ENCODE measurements at places on chromosomes 11 and 22. TPM values are rescaled to one million over a fixed set of nuclear protein-coding genes. Genes with fewer than 3 reads are reported as not detected.
A peak's percentile ranks its signal among the peaks of the same experiment; 100 is the strongest.

GRCh38 chr11:100152766-100153165, 534.3 kb upstream of the ARHGAP42 start:
- H3K27ac ChIP-seq, result no peak overlapping the region
- no peaks in the 10 kb centered on the region for H3K4me1 ChIP-seq
- H3K4me3 ChIP-seq, result no peak overlapping the region
- no peaks in the 10 kb centered on the region for H3K27me3 ChIP-seq

DNA sequence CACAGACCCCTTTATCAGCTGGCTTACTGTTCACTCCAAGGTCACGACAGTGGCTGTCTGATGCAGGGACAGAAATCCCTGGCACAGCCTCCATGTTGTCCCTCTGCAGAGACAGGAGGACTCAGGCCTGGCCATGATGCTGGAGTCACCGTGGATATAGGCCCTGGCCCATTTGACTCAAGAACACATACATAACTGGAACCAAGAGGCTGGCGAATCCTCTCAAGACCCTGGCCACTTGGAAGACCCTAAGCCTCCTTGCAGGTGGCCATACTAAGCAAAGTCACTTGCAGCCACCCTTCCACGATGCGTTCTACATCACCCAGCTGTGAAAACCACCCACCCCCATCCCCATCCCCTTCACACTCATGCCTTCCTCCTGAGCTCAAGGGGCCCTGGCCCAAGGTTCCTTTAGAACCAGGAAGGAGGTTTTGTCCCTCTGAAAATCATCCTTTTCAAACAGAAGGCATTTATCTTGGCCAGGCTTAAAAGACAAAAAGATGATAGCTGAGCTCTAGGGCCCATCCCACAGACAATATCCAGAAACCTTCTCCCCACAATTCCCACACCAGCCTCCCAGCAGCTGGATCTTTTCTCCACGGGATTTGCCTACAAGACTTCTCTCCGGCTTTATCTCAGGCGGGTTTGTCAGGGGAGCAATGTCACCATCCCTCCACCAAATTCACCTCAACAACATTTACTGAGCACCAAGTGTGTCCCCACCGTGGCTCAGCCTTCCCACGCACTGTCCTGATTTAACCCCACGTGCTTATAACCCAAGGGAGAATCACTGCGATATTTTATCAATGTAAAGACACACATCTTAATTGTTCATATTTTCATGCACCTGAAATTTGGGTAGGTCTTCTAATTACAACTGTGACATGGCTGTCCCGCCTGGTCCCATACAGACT, 123.4 kb upstream of the SERPIND1 start:
- no peaks in the 10 kb centered on the region for H3K27me3 ChIP-seq
- H3K4me3 ChIP-seq, result no peak overlapping the region
- DNase-seq, result no peak
- no peaks in the 10 kb centered on the region for H3K36me3 ChIP-seq
- no peak overlapping the region for H3K27ac ChIP-seq

The IGF2 gene
- total RNA-seq, result not detected

- no peak for DNase-seq
- H3K4me3 ChIP-seq, result no peak overlapping the region
- no peak overlapping the region for H3K27ac ChIP-seq
- H3K36me3 ChIP-seq, result no peaks in the 10 kb centered on the region
Measured at GRCh38 chr11:82195283-82195682, 538.4 kb downstream of the FAM181B start.

The IMMP1L gene
- total RNA-seq, result 6.9 TPM

GRCh38 chr11:61048368-61049062, 53.8 kb upstream of the CD5 start:
- no peaks in the 10 kb centered on the region for H3K36me3 ChIP-seq
- H3K4me1 ChIP-seq, result peaks cover 33% of the 10 kb centered on the region
- peak overlapping the region; percentile 1 for H3K4me3 ChIP-seq
- no peak for DNase-seq
- no peak overlapping the region for H3K27ac ChIP-seq
- no peaks in the 10 kb centered on the region for H3K27me3 ChIP-seq

- no peak overlapping the region for H3K27ac ChIP-seq
- H3K4me1 ChIP-seq, result no peaks in the 10 kb centered on the region
- DNase-seq, result no peak
- no peaks in the 10 kb centered on the region for H3K27me3 ChIP-seq
- H3K36me3 ChIP-seq, result no peaks in the 10 kb centered on the region
Measured at GRCh38 chr22:46483353-46483752, 54.1 kb downstream of the CELSR1 start.

DNA sequence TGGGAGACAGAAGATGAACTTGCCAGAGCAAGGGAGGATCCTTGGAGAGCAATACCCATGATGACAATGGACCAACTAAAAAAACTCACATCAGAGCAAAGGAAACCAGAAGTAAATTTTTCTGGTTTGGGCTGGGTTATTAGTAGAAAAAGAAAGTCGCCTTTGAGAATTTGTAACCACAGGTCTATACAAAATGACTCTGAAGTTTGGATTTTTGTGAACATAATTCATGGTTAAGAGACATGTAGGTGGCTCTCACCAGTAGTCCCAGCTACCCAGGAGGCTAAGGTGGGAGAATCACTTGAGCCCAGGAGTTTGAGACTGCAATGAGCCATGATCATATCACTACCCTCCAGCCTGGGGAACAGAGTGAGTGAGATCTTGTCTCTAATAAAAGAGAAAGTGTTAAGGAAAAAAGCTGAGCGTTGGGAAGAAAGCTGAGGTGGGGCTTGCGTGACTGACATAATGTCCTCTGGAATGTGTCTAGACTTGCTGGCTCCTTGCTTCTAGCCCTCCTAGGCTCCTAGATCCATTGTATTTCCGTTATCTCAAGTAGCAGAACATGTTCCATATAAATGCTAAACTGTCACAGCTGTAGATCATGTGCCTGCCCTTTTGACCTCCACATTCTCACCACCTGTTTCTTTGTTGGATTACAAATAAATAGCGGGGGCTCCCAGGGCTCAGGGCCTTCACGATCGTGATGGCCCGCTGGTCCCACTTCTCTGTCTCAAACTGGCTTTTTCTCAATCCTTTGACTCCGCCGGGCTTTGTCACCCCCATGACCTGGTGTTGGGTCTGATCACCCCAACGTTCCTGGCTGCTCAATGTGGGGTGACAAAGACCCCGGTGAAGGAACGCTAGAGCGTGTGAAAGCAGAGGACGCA, 56.2 kb upstream of the SC5D start:
- H3K27me3 ChIP-seq, result peaks cover 15% of the 10 kb centered on the region
- DNase-seq, result no peak
- no peaks in the 10 kb centered on the region for H3K4me1 ChIP-seq
- H3K4me3 ChIP-seq, result no peak overlapping the region
- H3K36me3 ChIP-seq, result no peaks in the 10 kb centered on the region

DNA sequence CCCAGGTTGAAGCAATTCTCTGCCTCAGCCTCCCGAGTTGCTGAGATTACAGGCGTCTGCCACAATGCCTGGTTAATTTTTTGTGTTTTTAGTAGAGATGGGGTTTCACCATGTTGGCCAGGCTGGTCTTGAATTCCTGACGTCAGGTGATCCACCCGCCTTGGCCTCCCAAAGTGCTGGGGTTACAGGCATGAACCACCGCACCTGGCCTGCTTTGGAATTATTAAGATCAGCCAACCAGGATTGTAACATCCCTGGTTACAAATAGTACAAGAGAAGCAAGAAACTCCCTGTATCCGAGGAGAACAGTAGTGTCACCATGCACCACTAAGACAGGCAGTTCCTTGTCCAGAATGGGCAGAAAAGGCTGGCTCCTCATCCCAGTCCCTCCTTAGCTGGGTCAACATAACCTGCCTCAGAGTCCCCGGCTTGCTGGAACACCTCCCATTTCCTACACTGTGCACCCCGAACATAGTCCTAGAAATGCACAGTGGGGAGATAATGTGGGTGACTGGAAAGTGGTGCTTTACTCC, 77.2 kb upstream of the INCENP start:
- H3K27me3 ChIP-seq, result no peaks in the 10 kb centered on the region
- H3K4me3 ChIP-seq, result no peak overlapping the region
- H3K4me1 ChIP-seq, result no peaks in the 10 kb centered on the region
- DNase-seq, result no peak
- H3K27ac ChIP-seq, result no peak overlapping the region

DNA sequence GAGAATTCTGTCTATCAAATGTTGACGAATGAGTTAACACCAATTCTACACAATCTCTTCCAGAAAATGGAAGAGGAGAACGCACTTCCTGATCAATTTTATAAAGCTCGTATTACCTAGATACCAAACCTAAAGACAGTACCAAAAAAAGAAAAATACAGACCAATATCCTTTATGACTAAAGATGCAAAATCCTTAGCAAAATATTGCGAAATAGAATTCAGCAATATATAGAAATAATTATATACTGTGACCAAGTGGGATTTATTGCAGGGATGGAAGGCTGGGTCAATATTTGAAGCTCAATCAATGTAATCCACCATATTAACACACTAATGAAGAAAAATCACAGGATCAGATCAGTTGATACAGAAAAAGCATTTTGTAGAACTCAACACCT, 25.6 kb downstream of the SMARCB1 start:
- peaks cover 27% of the 10 kb centered on the region for H3K36me3 ChIP-seq
- no peak overlapping the region for H3K27ac ChIP-seq
- H3K27me3 ChIP-seq, result no peaks in the 10 kb centered on the region
- no peaks in the 10 kb centered on the region for H3K4me1 ChIP-seq
- no peak overlapping the region for H3K4me3 ChIP-seq

- peak overlapping the region; percentile 39 for H3K4me3 ChIP-seq
- H3K27ac ChIP-seq, result no peak overlapping the region
- H3K36me3 ChIP-seq, result peaks cover 4% of the 10 kb centered on the region
- H3K27me3 ChIP-seq, result no peaks in the 10 kb centered on the region
- H3K4me1 ChIP-seq, result peaks cover 56% of the 10 kb centered on the region
Measured at GRCh38 chr22:46072110-46072881, 78.0 kb upstream of the PPARA start.

The TMEM9B gene
- 22.1 TPM for total RNA-seq

DNA sequence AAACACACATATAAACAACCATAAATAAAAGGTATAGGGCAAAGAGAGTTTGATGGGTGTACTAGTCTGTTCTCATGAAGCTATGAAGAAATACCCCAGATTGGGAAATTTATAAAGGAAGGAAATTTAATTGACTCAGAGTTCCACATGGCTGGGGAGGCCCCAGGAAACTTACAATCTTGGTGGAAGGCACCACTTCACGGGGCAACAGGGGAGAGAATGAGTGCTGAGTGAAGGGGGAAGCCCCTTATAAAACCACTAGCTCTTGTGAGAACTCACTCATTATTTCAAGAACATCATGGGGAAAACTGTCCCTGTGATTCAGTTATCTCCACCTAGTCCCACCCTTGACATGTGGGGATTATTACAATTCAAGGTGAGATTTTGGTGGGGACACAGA, 385.9 kb upstream of the ANO5 start:
- H3K27me3 ChIP-seq, result no peaks in the 10 kb centered on the region
- H3K4me3 ChIP-seq, result no peak overlapping the region
- no peak for DNase-seq
- no peaks in the 10 kb centered on the region for H3K36me3 ChIP-seq

GRCh38 chr11:5348551-5349194, 2.6 kb upstream of the OR51B6 start:
- no peaks in the 10 kb centered on the region for H3K4me1 ChIP-seq
- no peak overlapping the region for H3K4me3 ChIP-seq
- no peaks in the 10 kb centered on the region for H3K36me3 ChIP-seq
- DNase-seq, result no peak
- H3K27me3 ChIP-seq, result no peaks in the 10 kb centered on the region

The GGT5 gene
- not detected for total RNA-seq

DNA sequence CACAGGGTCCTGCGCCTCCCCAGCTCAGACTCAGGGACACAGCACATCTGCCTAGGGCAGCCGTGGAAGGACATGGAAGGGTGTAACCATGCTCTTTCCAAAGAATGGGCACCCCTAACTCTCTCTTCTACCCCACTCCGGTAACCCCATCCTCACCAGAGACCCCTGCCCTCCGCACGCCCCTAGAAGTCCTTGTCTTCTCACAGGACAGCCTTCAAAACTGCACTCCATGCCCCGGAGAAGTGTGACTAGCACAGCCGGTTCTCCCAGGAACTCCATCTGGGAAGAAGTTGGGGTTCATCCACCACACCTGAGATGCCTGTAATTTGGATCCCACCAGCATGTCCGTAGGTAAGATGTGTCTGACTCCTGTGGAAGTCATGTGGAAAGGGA, 25.0 kb downstream of the P2RY2 start:
- no peak overlapping the region for H3K4me3 ChIP-seq
- H3K27me3 ChIP-seq, result no peaks in the 10 kb centered on the region
- H3K4me1 ChIP-seq, result peaks cover 9% of the 10 kb centered on the region

GRCh38 chr11:120524536-120525085, 13.1 kb downstream of the GRIK4 start:
- H3K27me3 ChIP-seq, result peaks cover 6% of the 10 kb centered on the region
- no peaks in the 10 kb centered on the region for H3K4me1 ChIP-seq
- no peak overlapping the region for H3K4me3 ChIP-seq
- no peak overlapping the region for H3K27ac ChIP-seq
- no peaks in the 10 kb centered on the region for H3K36me3 ChIP-seq

DNA sequence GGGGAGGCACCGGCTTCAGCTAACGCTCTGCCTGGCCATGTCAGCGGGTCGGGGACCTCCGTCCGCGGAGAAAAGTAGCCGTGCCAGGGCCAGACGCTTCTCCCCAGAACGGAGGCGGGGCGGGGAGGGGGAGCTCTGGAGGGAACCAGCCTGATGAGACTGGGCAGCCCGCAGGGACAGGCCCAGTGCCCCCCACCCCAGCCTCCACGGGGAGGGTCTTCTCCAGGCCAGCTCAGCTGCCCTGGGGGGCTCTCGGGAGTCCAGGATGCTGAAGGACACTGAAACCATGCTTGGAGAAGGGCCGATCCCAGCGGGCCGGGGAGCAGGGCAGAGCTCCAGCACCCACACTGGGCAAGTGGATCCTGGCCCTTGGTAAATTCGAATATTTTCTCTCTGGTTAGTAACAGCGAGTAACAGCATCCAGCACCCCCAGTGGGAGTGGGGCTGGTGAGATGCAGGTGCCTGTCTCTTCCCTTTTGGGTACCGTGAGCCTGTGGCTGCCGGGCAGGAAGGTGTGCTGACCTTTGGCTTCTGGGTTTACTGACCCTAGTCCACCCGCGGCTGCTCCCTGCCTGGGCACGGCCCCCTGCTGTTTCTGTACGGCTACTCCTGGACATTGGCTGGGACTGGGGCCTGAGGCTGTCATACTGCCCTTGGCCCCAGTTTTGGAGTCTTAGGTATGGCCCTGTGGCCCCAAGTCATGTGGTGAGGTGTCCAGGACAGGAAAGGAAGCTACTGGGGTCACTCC, 35.8 kb downstream of the GRAMD4 start:
- no peaks in the 10 kb centered on the region for H3K27me3 ChIP-seq
- no peak overlapping the region for H3K4me3 ChIP-seq
- no peak for DNase-seq
- no peaks in the 10 kb centered on the region for H3K36me3 ChIP-seq
- no peak overlapping the region for H3K27ac ChIP-seq

GRCh38 chr11:120773501-120774031, 250.3 kb upstream of the TBCEL start:
- no peaks in the 10 kb centered on the region for H3K4me1 ChIP-seq
- H3K27me3 ChIP-seq, result peaks cover 7% of the 10 kb centered on the region
- no peak for DNase-seq
- H3K27ac ChIP-seq, result no peak overlapping the region

The C11orf97 gene
- total RNA-seq, result not detected

The SCGB1D2 gene
- total RNA-seq, result not detected
